Hepatic stellate cell (primary cell): ENCODE measurements at places on chromosomes 11 and 22.
A peak's percentile ranks its signal among the peaks of the same experiment; 100 is the strongest.

GRCh38 chr22:22552630-22553029, 6.4 kb downstream of the PRAME start:
- DNase-seq = no peak

DNA sequence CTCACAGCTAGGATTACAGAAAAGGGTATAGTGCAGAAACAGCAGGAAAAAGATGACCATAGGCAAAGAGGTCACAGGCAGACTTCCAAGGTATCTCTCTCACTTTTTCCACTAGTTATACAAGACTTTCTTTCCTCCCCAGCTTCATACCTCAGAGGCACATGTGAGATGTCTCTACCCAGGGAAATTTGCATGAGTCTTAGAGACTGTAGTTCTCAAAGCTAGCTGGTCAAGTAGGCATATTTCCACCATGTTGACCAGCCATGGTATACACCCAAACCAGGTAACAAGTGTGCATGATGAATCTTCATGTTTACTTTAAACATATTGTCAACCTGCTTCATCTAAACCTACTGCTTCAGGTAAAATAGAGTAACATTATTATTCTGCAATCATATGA, 27.9 kb downstream of the PRMT3 start:
- no peak for DNase-seq

- DNase-seq = no peak
Measured at GRCh38 chr11:2515401-2516275, 70.8 kb downstream of the KCNQ1 start.

DNA sequence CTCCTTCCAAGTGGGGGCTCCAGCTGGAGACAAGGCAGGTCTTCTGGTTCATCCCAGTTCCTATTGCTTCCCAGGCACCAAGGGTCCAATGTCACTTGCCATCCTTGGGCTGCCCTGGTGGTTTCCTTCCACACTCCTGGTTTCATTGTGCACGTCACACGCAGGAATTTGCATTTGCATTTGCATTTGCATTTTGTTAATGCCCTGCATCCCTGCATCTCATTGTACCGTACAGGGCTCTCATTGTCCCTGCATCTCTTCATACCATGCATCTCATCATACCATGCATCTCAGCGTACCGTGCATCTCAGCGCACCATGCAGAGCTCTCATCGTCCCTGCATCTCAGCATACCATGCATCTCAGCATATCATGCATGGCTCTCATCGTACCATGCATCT, 112.2 kb upstream of the SYT13 start:
- no peak for DNase-seq

DNA sequence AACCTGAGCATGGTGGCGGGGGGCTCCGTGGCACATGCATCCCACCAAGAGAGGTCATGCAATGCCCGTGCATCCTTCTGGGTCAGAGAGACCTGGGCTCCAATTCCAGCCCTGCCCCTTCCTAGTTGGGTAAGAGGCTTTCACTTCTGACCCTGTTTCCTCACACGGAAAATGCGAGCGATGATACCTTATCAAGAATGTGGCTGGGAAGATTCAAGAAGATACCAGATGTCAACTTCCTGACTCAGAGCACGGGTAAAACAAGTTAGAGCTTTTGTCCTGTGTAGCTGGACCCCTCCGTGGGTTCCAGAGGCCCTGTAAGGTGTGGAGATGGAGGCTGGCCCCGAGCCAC, 8.7 kb upstream of the DGKZ start:
- no peak for DNase-seq

DNA sequence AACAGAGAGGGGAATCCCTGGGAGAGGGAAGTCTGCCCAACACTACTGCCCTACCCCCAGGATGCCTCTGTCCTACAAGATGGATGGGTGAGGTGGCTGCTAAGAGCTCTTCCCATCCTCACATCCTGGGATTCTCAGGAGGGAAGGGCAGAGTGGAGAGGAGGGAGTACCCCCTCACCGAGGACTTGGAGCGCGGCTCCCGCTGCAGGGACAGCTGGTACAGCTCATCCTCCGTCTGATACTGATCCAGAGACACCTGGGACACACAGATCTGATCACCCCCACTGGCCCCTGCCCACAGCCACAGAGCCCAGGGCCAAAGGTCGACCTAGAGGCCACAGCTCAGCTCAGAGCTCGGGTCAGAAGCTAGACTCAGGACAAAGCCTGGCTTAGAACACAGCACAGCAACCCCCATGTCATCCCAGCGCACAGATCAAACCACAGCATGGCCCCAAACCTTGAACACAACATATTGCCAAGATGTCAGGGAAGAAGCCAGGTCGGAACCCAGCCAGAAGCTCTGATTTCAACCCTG, 8.2 kb downstream of the RASGRP2 start:
- no peak for DNase-seq

DNA sequence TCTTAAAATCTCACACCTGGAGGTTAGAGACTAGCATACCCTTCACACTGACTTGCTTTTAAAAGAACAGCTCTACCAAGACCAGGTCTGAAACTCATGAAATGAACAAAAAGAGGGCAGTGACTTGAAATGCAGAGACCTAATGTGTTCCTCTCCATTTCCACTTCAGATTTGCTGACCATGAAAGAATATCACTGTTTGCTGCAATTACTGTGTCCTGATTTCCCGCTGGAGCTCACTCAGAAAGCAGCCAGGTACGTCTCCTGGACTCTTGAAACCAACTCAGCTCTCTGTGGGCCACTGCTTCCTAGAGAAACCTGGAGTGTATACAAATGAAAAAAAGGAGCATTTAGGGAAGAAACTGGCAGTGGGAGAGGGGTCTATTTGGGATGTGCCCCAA, 39.2 kb downstream of the ARFGAP2 start:
- DNase-seq = no peak

GRCh38 chr22:40472051-40472450, 101.7 kb downstream of the SGSM3 start:
- no peak for DNase-seq

- no peak for DNase-seq
Measured at GRCh38 chr22:32729412-32729811, 72.1 kb upstream of the TIMP3 start.

GRCh38 chr11:69209038-69209350, 53.3 kb downstream of the SMIM38 start:
- no peak for DNase-seq

- no peak for DNase-seq
Measured at GRCh38 chr11:92441443-92441726, 216.8 kb downstream of the FAT3 start.

DNA sequence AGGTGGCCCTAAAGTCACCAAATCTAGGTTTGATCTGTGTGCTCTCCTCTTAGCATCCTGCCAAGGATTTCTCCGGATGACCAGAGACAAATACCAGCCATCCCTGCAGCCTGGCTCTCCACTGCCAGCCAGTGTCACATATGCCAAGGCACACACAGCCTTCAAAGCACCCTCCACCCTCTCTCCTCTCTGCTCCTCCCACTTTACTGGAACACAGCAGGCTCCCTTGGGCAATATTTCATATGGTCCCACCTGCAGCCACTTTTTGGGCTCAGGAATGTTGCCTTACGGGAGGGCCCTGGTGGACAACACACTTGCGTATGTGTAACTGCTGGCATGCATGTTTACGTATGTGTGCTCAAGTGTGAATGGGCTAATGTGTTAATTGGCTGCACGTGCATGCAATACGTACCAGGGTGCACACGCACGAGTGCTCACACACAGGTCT, 183.9 kb downstream of the CEP164 start:
- DNase-seq = no peak

DNA sequence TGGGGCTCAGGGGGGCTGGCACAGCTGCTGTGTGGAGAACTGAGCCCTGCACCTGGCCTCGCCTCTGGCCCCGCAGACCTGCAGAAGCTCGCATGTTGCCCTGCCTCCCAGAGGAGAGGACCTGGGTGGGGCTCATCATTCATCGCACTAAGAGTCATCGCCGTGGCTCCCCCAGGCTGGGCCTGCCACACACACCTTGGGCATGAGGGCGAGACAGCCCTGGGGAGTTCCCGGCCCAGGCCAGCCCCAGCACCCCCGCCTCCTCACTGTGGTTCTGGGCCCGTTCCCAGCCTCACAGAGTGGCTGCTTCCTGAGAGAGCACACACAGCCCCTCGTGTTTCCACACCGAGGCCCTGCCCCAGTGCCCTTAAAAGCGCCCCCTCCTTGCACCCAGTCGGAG, 694.6 kb downstream of the TBC1D22A start:
- DNase-seq = no peak

GRCh38 chr11:75233754-75234172, 6.8 kb upstream of the TPBGL start:
- DNase-seq = peak; percentile 42

DNA sequence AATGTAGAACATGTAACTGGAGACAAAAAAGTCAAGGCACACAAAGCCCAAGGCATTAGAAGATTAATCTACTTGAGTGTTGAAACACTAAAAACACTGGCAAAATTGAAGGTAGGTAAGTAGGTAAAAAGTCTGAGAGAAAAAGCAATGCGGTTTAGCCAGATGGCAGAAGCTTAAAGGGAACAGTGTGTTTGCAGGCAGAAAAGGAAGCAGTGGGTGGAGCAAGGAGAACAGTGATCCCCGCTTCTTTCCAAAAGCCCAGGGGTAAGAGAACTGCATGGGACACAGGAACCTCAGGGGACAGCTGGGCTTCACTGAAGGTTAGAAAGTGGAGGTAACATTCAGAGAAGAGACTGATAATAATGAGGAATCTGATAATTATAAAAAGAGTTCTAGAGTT, 16.0 kb downstream of the MRE11 start:
- no peak for DNase-seq

DNA sequence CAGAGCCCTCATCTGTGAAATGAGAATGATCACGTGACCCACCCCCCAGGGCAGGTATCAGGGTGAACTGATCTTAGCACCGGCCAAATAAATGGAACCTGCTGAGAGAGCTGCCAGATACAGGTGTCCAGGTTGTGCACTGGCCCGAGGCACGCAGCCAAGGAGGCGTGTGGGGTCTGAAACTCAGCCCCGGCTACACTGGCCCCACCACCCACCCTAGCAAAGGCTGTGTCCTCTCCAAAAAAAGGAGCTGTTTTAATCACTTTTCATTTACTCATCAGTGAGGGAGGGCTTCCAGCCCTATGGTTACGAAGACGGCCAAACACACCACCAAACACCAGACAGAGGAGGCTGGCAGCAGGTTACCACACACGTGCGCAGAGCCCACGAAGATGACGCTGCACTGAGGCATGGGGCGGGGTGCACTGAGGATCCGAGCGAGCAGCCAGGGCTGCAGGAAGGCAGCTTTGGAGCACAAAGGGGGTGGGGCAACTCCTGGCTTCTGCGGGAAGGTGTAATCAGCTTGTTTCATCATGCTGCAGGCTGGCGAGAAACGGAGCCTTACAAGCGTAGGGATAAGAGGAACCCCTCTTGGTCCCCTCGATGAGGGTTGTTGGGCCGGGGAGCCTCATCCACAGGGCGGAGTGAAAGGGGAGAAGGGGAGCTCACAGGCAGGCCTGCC, 19.5 kb upstream of the SLC22A12 start:
- DNase-seq = no peak

DNA sequence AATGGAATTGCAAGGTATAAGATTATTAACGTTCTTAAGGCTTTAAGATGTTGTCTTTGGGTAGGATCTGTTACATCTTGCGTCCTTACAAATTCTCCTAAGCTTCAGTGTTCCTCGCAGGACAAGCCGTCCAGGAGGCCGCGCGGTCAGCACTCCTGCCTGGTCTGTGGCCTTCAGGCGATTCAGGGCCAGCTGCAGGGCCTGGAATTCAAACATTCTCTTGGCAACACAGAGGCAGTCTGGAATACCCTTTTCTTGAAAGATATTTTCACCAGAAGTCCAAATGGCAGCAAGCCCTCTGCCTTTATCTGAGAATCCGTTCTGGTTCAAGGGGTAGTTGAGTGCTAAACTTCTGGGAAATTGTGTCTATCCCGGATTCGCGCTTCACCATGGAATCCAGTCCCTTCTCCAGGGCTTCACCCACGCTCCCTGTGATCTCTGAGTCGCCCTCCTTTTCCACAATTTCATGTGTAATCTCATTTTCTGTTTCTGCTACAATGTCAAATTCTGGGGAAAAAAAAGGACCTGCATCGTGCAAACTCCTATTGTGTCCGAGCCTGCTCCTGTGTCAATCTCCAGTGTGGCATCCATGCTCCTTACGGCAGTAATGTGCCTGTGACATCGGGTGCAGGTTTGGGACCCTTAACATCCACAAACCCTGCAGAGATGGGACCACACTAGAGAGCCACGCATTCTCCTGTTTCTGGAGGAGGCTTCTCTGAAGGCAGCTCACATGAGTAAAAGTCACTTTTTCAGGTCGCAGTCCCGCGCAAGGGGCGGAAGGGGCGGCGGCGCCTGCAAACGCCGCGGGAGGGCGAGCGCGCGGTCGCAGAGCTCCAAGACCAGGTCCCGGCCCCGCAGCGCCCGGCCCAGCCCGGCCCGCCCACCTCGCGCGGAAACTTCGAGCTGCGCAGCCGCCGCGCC, 25.4 kb upstream of the SORL1 start:
- no peak for DNase-seq

DNA sequence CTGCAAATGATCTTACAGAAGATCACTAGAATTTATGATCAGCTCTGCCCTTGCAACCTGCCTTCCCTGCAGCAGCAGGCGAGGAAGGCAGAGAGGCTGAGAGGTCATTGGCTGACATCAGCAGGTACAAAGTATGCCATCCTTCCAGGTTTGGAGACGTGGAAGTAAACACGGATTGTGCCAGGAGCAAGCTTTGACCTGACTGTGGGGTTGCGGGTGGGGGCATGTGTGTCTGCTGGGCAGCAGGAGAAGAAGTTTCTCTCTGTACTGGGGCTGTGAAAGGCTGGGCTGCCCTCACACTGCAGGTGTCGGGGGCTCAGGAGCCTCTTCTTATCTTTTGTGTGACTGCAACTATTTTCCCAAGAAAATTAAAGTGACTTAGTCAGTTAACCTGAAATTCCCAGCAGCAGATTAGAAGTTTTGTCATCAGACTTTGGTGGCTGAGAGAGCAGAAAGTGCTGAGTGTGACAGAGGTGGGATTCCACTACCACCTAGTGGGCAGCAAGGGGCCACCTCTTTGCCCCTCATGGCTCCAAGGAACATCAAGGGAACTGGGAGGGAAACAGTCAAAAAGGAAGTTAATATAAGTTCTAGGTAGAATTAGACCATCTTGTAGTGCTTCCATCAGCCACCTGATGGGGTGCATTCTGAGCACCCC, 565.9 kb downstream of the ETS1 start:
- no peak for DNase-seq

DNA sequence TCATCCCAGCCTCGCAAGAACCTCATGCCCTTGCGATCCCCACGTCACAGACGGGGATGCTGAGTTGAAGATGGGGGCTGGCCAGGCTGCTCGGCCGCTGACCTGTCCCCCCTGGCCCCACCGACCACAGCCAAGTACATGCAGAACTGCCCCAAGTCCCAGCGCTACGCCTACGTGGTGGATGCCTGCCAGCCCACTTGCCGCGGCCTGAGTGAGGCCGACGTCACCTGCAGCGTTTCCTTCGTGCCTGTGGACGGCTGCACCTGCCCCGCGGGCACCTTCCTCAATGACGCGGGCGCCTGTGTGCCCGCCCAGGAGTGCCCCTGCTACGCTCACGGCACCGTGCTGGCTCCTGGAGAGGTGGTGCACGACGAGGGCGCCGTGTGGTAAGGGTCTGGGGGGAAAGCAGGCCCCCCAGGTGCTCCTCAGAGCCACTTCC, 10.0 kb downstream of the MUC5B start:
- no peak for DNase-seq

- DNase-seq = no peak
Measured at GRCh38 chr22:37224757-37225420, 12.6 kb upstream of the SSTR3 start.

GRCh38 chr22:46560696-46561295, 23.4 kb upstream of the CELSR1 start:
- no peak for DNase-seq

- peak; percentile 24 for DNase-seq
Measured at GRCh38 chr11:92211576-92212167, 12.9 kb upstream of the FAT3 start.
